Upper lobe of left lung (tissue), 6 donors: ENCODE measurements at places on chromosomes 3 and 15. TPM values are rescaled to one million over a fixed set of nuclear protein-coding genes. Genes with fewer than 3 reads are reported as not detected.

The KBTBD12 gene
- total RNA-seq, result 0.89 TPM

GRCh38 chr3:181718369-181718768 lies 6.6 kb downstream of the SOX2 start:
- H3K27me3 ChIP-seq, result peaks cover 14% of the 10 kb centered on the region
- peaks cover 5% of the 10 kb centered on the region for H3K4me1 ChIP-seq
- no peak overlapping the region for H3K4me3 ChIP-seq
- no peak overlapping the region for H3K27ac ChIP-seq
- no peak for DNase-seq

GRCh38 chr15:73800662-73801345 lies 47.7 kb upstream of the INSYN1 start:
- DNase-seq, result no peak
- H3K4me3 ChIP-seq, result no peak overlapping the region
- H3K27me3 ChIP-seq, result no peaks in the 10 kb centered on the region
- H3K27ac ChIP-seq, result no peak overlapping the region
- no peaks in the 10 kb centered on the region for H3K4me1 ChIP-seq

DNA sequence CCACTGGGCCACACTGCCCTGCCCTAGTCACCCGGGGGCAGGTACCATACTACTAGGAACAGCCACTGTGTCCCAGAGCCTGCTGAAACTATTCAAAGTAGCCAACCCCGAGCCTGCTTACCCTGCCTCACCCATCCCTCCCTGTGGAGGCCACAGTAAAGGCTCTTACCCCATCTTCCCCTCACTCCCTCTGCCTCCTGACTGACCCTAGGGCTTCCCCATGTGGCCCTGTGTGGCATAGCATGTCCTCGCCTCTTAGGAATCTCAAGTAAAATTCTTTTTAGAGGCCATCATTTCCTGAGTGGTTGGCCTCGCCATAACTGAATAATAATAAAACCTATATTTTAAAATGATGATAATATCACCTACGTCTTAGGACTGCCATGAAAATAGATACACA lies 112.2 kb upstream of the SLC6A11 start:
- no peaks in the 10 kb centered on the region for H3K27me3 ChIP-seq
- H3K36me3 ChIP-seq, result no peaks in the 10 kb centered on the region
- no peak overlapping the region for H3K4me3 ChIP-seq
- DNase-seq, result no peak
- no peaks in the 10 kb centered on the region for H3K4me1 ChIP-seq
- H3K27ac ChIP-seq, result no peak overlapping the region

The LRTM1 gene
- total RNA-seq, result not detected

DNA sequence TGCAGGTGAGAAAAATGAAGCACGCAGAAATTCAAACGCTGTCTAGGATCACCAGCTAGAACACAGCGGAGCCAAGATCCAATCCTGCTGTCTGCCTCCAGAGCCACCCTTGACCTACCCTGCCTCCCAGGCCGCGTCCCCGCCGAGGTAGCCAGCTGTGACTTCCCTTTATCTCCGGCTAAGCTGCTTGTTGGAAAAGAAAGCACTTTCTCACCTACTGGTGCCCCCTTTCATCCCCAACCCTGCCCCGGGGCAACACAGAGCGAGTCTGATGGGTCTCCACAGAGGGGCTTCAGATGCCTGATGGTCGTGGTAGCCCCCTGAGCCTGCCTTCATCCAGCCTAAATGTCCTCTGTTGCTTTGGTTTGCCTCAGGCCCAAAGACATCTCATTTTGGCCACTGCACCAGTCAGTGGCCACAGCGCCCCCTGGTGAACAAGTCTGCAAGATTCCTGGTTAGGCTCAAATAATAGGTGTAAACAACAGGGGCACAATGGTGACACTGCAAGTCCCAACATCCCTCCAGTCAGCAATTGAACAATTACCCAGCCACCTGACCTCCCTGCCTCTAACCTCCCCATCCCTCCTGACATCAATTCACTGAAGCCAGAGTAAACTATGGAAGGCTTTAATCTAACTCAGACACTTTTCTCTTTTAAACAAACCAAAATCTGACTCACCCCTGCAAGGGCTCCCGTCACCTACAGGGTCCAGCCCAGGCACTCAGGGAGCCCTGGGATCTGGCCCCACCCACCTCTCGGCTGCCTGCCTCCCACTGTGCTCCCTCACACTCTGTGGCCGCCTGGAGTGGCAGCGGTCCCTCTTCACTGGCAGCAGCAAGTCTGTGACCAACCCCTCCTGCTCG lies 27.3 kb upstream of the BCL2L10 start:
- H3K36me3 ChIP-seq, result no peaks in the 10 kb centered on the region
- no peak overlapping the region for H3K4me3 ChIP-seq
- H3K27me3 ChIP-seq, result no peaks in the 10 kb centered on the region
- DNase-seq, result peak; percentile 71
- H3K27ac ChIP-seq, result no peak overlapping the region

GRCh38 chr15:68325726-68326125 lies 48.2 kb downstream of the FEM1B start:
- H3K36me3 ChIP-seq, result no peaks in the 10 kb centered on the region
- no peak overlapping the region for H3K27ac ChIP-seq
- no peak for DNase-seq
- H3K4me1 ChIP-seq, result no peaks in the 10 kb centered on the region
- H3K27me3 ChIP-seq, result no peaks in the 10 kb centered on the region
- no peak overlapping the region for H3K4me3 ChIP-seq

The CIP2A gene
- 4.4 TPM for total RNA-seq

GRCh38 chr3:98574132-98574531 lies 19.3 kb downstream of the CPOX start:
- no peak overlapping the region for H3K27ac ChIP-seq
- no peaks in the 10 kb centered on the region for H3K27me3 ChIP-seq
- no peak overlapping the region for H3K4me3 ChIP-seq

GRCh38 chr15:100175406-100176114 lies 166.2 kb downstream of the ADAMTS17 start:
- no peaks in the 10 kb centered on the region for H3K4me1 ChIP-seq
- DNase-seq, result no peak
- H3K36me3 ChIP-seq, result no peaks in the 10 kb centered on the region
- no peak overlapping the region for H3K4me3 ChIP-seq
- no peak overlapping the region for H3K27ac ChIP-seq

The GP5 gene
- 0.09 TPM for total RNA-seq

The CHRFAM7A gene
- total RNA-seq, result 4.1 TPM

DNA sequence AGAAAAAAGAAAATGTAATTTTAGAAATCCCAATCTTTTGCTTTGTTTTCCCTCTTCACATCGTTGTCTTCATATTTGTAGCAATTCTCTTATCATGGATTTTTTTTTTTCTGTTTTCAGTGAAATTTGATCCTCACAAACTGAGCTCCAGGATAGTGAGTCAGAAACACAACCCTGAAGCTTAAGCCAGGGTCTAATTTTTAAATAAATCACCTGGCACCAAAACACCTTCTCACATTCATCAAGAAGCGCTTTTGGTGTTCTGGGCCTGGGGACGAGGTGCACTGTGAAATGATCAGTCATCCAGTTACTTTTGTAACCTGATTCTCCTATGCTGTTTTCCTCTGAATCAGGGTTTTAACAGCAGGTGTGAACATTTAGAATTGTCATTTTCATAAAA lies 87.7 kb downstream of the REC114 start:
- H3K4me1 ChIP-seq, result no peaks in the 10 kb centered on the region
- no peaks in the 10 kb centered on the region for H3K36me3 ChIP-seq
- no peak overlapping the region for H3K27ac ChIP-seq
- H3K4me3 ChIP-seq, result no peak overlapping the region
- DNase-seq, result no peak

The PLXNB1 gene
- total RNA-seq, result 144 TPM

- peaks cover 28% of the 10 kb centered on the region for H3K4me1 ChIP-seq
- H3K4me3 ChIP-seq, result no peak overlapping the region
- H3K27ac ChIP-seq, result peak overlapping the region; percentile 58
- H3K36me3 ChIP-seq, result peaks cover 15% of the 10 kb centered on the region
Measured at GRCh38 chr3:187044206-187044605, 95.1 kb downstream of the RPL39L start.

DNA sequence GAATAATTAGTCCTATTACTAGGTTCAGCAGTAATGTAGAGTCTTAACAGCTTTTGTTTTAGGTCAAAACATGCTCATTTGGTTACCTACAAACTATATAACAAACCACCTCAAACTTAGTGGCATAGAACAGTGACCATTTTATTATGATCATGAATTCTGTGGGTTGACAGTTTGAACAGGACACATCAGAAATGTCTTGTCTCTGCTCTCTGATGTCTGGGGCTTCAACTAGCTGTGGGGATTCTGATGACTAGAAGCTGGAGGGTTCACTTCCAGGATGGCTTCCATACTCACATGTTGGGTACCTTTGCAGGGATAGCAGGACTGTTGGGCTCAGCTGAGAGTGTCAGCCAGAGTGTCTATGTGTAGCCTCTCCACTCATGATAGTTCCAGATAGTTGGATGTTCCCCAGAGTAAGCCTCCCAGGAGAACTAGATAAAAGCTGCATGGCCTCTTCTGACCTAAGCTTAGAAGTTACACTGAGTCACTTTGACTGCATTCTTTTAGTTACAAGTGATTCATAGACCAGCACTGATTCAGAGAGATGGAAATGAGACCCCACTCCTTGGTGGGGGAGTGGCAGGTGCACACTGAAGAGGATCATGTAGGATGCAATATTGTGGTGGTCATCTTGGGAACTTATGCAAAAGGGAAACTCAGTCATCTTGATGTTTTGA lies 32.6 kb downstream of the PLCL2 start:
- H3K36me3 ChIP-seq, result no peaks in the 10 kb centered on the region
- H3K27ac ChIP-seq, result no peak overlapping the region
- no peaks in the 10 kb centered on the region for H3K4me1 ChIP-seq
- H3K4me3 ChIP-seq, result no peak overlapping the region

The NDUFB5 gene
- total RNA-seq, result 32.6 TPM

DNA sequence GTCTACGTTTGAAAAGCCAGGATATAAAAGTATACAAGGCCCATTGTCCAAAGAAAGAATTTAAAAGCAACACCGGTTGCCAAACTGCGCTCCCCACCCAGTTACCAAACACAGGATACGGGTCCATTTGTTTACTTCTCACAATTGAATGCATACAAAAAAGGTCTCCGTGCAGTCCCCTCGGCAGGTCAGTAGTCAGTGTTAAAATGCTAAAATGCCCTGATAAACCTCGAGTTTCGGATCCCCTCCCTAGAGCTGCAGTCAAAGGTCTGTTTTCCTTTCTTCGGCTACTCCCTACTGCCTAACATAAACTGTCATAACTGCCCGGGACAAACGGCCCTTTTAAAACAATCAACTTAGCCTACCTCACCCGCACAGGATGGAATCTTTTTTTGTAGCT lies 534.6 kb downstream of the FOXP1 start:
- peaks cover 56% of the 10 kb centered on the region for H3K36me3 ChIP-seq
- no peak for DNase-seq
- no peaks in the 10 kb centered on the region for H3K27me3 ChIP-seq
- H3K4me3 ChIP-seq, result no peak overlapping the region
- peak overlapping the region; percentile 59 for H3K27ac ChIP-seq

- H3K27ac ChIP-seq, result peak overlapping the region; percentile 25
- H3K27me3 ChIP-seq, result no peaks in the 10 kb centered on the region
- H3K36me3 ChIP-seq, result no peaks in the 10 kb centered on the region
Measured at GRCh38 chr3:129310111-129311011, 31.7 kb downstream of the HMCES start.

GRCh38 chr3:122674339-122674738 lies 6.3 kb upstream of the PARP14 start:
- DNase-seq, result no peak
- H3K4me1 ChIP-seq, result peaks cover 9% of the 10 kb centered on the region

DNA sequence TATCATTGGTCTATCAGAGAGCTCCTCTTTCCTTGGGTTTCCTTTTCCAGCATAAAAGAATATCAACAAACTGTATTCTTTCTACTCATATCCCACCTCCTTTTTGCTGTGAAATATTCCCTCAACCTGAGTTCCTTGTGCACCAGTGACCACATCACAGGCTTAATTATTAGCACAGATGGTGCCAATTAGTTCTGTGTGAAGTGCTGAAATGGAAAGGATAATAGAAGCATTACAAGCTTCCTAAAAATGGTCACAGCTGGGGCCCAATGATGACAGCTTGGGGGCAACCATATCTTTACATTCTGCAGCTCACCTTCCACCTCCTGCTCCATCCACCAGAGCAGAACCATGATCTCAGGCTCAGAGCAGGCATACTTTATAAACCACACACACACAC lies 84.6 kb downstream of the ANO10 start:
- H3K4me1 ChIP-seq, result no peaks in the 10 kb centered on the region
- no peaks in the 10 kb centered on the region for H3K36me3 ChIP-seq
- no peak for DNase-seq
- H3K27me3 ChIP-seq, result no peaks in the 10 kb centered on the region
- no peak overlapping the region for H3K4me3 ChIP-seq

The CPEB1 gene
- total RNA-seq, result 3.4 TPM

The EXD1 gene
- not detected for total RNA-seq

The PRKCI gene
- 34.6 TPM for total RNA-seq

GRCh38 chr15:100759106-100759505 lies 120.5 kb upstream of the ALDH1A3 start:
- no peak overlapping the region for H3K4me3 ChIP-seq
- no peak for DNase-seq
- H3K27me3 ChIP-seq, result no peaks in the 10 kb centered on the region
- no peak overlapping the region for H3K27ac ChIP-seq

DNA sequence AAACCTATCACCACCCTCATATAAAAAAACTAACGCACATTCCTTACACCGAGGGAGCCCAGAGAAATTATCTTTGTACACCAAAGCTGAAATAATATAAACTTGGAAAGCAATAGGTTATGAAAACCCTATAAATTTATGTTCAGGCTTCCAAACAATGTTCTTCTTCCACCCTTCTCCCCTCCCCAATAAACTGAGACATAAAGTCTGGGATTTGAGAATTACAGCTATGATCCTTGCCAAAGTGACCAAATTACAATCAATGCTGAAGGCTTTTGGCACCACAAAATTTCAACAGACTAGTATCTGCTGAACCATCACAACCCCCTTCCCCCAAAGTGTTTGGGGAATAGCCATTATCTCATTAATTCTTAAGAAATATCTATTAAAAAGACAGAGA lies 237.8 kb downstream of the FMN1 start:
- H3K27ac ChIP-seq, result no peak overlapping the region
- no peaks in the 10 kb centered on the region for H3K36me3 ChIP-seq
- no peak for DNase-seq
- no peaks in the 10 kb centered on the region for H3K27me3 ChIP-seq

DNA sequence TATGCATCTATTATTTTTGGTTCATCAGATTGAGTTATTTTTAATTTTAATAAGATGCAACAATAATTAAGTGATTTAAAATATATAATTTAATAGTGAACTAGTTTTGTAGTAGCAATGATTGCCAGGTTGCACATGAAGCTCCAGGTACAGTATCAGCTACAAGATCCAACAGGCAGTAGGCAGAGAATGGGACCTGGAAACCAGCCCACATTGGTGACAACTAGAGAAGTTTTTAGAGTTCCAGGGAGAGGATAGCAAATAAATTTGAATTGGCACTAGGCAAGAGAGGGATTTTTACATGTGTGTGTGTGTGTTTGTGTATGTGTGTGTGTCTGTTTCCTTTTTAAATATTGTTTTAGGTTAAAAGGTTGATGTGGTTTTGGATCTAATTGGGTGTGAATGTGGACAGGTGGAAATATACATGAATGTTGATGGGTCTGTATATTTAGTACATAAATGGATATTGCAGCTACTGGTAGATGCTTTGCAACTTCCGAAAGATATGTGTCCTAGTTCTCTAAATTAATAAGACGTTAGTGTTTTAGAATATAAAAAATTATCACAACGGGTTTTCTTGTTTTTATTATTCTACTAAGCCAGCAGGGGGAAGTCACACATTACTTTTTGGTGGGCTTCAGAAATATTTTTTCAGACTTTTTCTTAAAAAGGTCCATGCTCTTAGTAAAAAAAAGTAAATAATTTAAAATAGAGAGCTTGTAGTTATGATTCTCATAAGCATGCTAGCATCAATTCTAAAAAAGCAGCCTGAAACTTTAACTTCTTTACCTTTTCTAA lies 110.1 kb upstream of the GBE1 start:
- no peaks in the 10 kb centered on the region for H3K27me3 ChIP-seq
- no peak for DNase-seq
- no peak overlapping the region for H3K27ac ChIP-seq
- no peak overlapping the region for H3K4me3 ChIP-seq
- H3K36me3 ChIP-seq, result no peaks in the 10 kb centered on the region
